NCI-H524 treated with DMSO at 0.1 percent for 48 hours (cell line): ENCODE measurements at places on chromosomes 6 and 20.

GRCh38 chr6:44234101-44235025 lies 11.0 kb downstream of the SLC29A1 start:
- no peak for DNase-seq

- DNase-seq, result no peak
Observed at GRCh38 chr6:107656883-107657282, 167.0 kb downstream of the SOBP start.

- no peak for DNase-seq
Observed at GRCh38 chr6:84048588-84048987, 15.0 kb downstream of the MRAP2 start.

GRCh38 chr6:122798099-122798641 lies 9.1 kb downstream of the SMPDL3A start:
- no peak for DNase-seq

- DNase-seq, result no peak
Observed at GRCh38 chr20:36493801-36494114, 47.6 kb upstream of the MYL9 start.

- no peak for DNase-seq
Observed at GRCh38 chr6:3308106-3308505, 49.4 kb downstream of the PSMG4 start.

DNA sequence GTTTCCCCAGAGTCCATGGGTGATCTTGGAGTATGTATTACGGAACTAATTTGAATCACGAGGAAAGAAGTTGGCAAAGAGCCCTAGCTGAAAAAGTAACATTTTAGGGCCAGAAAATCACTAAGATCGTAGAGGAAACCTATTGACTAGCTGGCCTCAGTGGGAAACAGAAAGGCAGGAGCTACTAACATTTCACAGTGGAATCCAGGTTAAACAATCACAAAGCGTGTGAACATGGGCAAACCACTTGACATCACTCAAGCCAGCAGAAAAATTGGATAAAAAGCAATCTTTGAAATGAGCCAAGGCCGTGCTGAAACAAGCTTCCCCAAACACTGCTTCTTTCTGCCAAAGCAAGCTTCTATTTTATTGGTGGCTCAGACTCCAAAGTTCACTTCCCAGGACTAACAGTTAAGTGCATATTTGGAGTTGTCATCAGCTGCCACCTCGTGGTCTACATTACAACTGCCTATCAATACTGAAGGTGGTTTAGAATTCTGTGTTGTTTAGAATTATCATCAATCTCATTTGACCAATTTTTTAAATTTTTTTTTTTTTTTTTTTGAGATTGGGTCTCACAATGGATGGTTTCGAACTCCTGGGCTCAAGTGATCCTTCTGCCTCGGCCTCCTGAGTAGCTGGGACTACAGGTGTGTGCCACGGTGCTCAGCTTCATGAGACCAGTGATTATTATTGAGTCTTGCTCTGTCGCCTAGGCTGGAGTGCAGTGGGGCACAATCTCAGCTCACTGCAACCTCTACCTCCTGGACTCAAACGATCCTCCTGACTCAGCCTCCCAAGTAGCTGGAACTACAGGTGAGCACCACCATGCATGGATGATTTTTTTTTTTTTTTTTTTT lies 10.6 kb downstream of the RPS10 start:
- no peak for DNase-seq

DNA sequence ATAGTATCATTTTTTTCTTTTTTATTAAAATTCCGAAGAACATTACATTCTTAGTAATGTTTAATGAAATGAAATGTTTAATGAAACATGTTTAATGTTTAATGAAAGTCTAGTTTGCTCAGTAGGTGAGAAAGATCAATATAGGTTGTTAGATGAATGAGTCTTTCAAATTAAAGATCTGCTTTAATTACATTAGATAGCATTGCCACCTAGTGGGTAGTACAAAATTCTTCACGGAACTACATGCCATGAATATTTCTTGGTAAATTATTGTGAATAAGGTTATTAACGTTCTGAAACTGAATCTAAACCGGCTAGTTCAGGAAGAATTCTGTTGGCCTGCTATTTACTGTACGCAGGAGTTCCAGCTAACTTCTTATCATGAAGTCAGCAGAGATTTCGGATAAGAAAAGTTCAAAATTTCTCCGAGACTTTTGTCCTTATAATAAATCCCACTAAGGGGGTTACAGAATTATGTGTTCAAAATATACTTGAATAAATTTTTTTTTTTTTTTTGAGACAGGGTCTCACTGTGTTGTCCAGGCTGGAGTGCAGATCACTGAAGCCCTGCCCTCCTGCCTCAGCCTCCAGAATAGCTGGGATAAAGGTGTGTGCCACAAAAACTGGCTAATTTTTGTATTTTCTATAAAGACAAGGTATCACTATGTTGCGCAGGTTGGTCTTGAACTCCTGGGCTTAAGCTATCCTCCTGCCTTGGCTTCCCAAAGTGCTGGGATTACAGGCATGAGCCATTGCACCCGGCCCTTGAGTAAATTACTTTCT lies 7.9 kb upstream of the GMNN start:
- no peak for DNase-seq

DNA sequence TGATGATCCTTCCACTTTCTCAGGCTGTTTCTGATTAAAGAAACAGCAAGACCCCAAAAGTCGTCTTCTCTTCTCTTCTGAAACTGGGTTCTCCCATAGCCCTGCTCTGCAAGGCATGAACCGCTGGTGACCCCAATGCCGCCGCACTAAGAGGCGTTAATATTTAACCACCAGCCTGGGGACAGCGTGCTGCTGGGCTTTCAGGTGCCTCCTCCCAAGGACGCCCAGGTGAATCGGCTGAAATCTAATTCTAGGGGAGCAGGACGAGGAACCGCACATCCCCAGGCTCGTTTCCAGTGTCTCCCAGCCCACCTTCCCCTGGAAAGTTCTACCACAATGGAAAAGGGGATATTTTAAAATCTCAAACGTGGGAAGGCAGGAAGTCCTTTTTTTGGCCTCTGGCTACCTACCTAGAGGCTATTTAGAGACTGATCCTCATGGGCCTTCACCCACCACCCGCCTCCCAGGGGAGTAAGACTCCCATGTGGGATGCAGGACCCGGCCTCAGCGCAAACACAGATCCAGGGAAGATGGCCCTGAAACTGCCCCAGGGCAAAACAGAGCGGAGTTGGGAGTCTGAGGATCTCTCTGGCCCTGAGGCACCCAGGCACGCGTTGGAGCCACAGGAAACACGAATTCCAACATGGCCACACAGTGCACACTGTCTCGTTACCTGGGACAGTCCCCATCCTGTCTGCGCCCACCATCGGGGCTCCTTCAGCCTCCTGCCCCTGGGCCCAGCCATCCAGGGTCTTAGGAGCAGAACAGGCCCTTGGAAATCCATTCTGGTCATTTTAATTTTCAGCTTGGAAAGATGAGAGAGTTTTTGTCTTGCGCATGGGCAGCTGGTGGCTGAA lies 56.2 kb downstream of the BMP7 start:
- no peak for DNase-seq

DNA sequence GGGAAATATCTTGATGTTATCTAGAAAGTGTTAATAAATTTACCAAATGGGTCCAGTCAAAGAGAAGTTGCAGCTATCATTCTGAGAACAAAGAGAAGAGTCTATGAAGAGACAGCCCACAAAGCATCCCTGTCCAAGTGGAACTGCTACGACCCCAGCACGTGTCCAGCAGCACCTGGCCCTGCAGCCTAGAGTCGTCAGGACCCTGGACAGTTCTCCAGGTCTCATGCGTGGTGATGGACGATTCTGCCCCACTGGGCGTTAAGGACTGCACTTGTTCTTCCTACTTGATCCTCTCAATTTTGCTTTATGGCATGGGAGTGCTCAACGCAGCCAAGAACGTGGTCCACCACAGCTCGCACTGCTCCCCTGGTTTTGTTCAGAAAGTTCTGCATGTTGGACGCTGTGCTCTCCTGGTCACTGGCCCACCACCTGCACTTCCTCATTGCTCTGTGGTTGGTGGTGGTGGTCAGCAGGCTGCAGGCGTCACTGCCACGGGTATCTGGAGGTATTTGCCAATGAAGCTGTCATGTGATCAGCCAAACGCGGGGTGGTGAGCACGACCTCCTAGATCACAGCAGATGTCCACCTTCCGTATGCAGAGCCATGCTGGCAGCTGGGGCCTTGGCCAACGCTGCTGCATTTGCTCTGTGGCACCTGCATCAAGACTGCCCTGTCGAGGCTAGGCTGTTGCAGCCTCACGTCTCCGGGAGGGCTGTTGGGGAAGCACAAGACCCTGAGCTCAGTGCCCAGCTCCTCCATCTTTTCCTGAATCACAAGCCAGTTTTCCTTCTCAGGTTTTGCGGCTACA lies 356.4 kb downstream of the CDH4 start:
- no peak for DNase-seq

GRCh38 chr6:93282521-93283031 lies 136.8 kb downstream of the EPHA7 start:
- no peak for DNase-seq

- no peak for DNase-seq
Observed at GRCh38 chr6:1244941-1245340, 67.0 kb upstream of the FOXQ1 start.

GRCh38 chr6:27679308-27679963 lies 206.5 kb upstream of the ZNF184 start:
- no peak for DNase-seq

DNA sequence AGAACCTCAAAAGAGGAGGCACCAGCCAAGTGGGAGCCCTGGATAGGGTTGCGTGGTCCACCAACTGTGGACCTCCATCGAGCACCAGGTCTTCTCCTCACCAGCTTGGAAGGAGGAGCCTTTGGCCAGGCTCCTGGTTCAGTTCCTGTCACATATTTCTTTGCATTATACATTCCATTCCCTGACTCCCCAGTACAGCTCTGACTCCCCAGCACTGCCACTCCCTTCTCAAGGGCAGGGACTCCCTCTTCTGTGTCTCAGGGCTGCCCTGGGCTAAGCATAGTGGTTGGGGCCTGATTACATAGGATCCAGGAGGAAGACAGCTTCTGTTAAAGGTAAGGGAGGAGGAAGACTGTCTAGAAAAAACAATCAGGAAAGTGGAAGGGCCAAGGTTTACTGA lies 91.1 kb downstream of the MRPL14 start:
- DNase-seq, result no peak

DNA sequence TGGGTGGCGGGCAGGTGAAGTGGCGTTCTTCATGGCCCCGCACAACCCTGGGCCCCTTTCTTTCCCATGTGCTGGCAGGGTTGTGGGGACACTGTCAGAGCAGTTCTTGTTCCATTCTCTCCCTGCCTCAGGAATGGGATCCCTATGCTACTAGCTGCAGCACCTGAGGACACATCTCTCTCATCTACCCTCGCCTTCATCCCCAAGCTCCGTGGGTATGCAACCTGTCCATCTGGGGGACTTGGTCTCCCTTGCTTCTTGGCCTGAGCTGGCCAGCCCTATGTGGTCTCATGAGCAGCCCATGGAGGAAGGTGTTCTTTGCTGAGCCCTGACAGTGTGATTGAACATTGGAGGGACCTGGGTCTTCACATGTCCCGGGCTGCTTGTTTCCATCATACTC lies 24.2 kb downstream of the CST9L start:
- DNase-seq, result no peak

- no peak for DNase-seq
Observed at GRCh38 chr6:47403801-47404200, 73.8 kb upstream of the CD2AP start.

DNA sequence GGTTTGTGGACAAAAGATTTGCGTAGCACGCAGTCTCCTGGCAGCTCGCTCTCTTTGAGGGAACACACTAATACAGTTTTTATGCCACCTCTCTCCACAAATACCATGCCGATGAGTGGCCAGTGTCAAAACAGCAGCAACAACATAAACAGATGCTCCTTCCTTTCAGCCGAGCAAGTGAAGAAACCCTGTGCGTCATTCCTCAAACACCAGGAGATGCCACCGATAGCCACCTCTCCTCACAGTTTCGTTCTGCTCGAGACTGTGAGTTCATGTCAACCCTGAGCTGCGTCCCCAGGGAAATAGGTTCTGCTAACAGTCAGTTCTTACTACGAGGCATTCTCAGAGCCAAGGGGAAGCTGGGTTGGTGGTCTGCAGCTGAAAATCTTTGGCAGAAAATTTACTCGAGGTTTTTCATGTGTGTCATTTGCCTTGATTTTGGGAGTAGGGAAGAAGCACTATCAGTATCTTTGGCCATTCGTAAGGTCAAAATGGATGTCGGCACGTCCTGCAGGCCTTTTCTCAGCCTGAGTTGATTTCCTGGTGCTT lies 59.9 kb downstream of the EYA2 start:
- DNase-seq, result no peak

DNA sequence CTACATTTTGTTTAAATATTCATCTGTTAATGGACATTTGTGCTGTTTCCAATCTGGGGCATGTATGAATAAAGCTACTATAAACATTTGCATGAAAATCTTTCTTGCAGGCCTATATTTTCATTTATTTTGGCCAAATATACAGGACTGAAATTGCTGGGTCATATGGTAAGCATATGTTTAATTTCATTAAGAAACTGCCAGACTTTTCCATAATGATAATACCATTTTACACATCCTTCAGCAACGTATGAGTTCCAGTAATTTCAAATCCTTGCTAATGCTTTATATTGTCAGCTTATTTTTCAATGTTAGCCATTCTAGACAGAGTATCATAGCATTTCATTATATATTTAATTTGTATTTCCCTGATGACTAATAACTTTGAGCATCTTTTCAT lies 51.0 kb downstream of the GPR6 start:
- DNase-seq, result no peak

DNA sequence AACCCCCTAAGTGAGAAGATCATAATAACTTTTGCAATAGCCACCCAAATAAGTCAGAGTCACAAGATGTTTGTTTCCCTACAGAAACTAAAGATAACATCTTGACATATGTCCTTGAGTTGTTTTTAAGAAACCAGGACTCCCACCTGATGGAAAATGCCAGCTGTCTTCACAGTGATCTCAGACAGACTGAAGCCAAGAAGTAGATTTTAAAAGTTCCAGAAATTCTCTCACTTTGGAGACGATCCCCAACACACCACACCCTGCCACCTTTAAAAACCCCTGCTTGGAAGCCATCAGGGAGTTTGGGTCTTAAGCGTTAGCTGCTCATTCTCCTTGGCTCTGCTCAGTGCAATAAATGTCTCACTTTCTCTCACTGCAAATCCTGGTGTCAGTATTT lies 63.0 kb downstream of the GPR6 start:
- DNase-seq, result no peak

DNA sequence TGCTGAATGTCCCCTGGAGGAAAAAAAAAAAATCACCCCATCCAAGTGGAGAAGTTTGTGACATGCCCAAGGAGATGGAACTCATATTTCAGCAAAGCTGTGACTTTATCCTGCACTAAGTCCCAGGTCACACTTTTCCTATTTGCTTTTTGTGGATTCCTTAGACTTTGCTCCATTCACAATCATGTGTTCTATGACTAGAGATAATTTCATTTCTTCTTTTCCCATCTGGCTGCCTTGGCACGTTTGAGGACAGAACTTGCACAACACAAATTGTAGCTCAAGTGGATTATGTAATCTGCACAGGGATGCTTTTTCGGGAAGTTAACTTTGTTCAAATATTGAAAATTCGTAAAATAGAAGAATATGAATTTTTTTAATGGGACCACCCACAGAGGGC lies 100.7 kb upstream of the PTPN1 start:
- DNase-seq, result no peak

GRCh38 chr6:128954308-128955043 lies 71.5 kb downstream of the LAMA2 start:
- no peak for DNase-seq

- no peak for DNase-seq
Observed at GRCh38 chr6:15073883-15074465, 171.9 kb upstream of the JARID2 start.
